ENCODE measurements at places on chromosomes 2 and 18. TPM values are rescaled to one million over a fixed set of nuclear protein-coding genes. Genes with fewer than 3 reads are reported as not detected.

Gene RAX
- not detected for total RNA-seq

Gene ZBTB7C
- 2.7 TPM for total RNA-seq

Gene LNPK
- 42.3 TPM for total RNA-seq

Gene INHA
- 2.4 TPM for total RNA-seq

Gene NT5C1B
- not detected for total RNA-seq

Gene ADRA2B
- 2.9 TPM for total RNA-seq

Gene SMCHD1
- 26.6 TPM for total RNA-seq

Gene MYO1B
- 16.2 TPM for total RNA-seq

Gene GAL3ST2
- total RNA-seq, result not detected

Gene EDAR
- 0.33 TPM for total RNA-seq

Gene KCNJ3
- 4.2 TPM for total RNA-seq

Gene GPR45
- not detected for total RNA-seq

Gene ANKRD36
- 4.3 TPM for total RNA-seq

Gene POMC
- 7.5 TPM for total RNA-seq

Gene FHL2
- 2,742 TPM for total RNA-seq

Gene AQP4
- total RNA-seq, result 1.9 TPM

Gene GPAT2
- 5.3 TPM for total RNA-seq

Gene CREB1
- total RNA-seq, result 50.5 TPM

Gene IL1B
- 0.27 TPM for total RNA-seq

Gene ATP6V1B1
- not detected for total RNA-seq

Gene CDKL4
- 0.66 TPM for total RNA-seq

Gene STPG4
- total RNA-seq, result not detected

Gene KCNG3
- total RNA-seq, result not detected

Gene KCNF1
- total RNA-seq, result 0.30 TPM

Gene CTLA4
- total RNA-seq, result 0.11 TPM

Gene SALL3
- 0.36 TPM for total RNA-seq

Gene PROM2
- total RNA-seq, result 1.4 TPM

Gene NCL
- 262 TPM for total RNA-seq

Gene IL1RL1
- 1.1 TPM for total RNA-seq

Gene SOX11
- 0.93 TPM for total RNA-seq

Gene SLC35F6
- 19.6 TPM for total RNA-seq

Gene COLEC12
- total RNA-seq, result 7.3 TPM

Gene AGXT
- total RNA-seq, result not detected

Gene RAB31
- 12.0 TPM for total RNA-seq

Gene GPR35
- 1.3 TPM for total RNA-seq

Gene SLC5A6
- total RNA-seq, result 12.0 TPM

Gene LBX2
- 0.25 TPM for total RNA-seq

Measured in left ventricle myocardium inferior (tissue), 1 donor.